ENCODE measurements at places on chromosomes 16 and 17. TPM values are rescaled to one million over a fixed set of nuclear protein-coding genes. Genes with fewer than 3 reads are reported as not detected.

WNT9B gene
- total RNA-seq = not detected

KRT222 gene
- total RNA-seq = under 0.01 TPM

RNPS1 gene
- total RNA-seq = 117 TPM

TMEM100 gene
- total RNA-seq = 2.7 TPM

TOP3A gene
- 17.2 TPM for total RNA-seq

Data from regular cardiac myocyte (primary cell).